Stimulated activated CD8-positive, alpha-beta memory T cell treated with anti-CD3 and anti-CD28 coated beads, Interleukin-7, amount 100 ng/mL, for 4 hours (primary cell): ENCODE measurements at places on chromosomes 2 and 18.

GRCh38 chr2:28869494-28870145, 489 bp downstream of the TRMT61B start:
- peak; percentile 13 for DNase-seq

DNA sequence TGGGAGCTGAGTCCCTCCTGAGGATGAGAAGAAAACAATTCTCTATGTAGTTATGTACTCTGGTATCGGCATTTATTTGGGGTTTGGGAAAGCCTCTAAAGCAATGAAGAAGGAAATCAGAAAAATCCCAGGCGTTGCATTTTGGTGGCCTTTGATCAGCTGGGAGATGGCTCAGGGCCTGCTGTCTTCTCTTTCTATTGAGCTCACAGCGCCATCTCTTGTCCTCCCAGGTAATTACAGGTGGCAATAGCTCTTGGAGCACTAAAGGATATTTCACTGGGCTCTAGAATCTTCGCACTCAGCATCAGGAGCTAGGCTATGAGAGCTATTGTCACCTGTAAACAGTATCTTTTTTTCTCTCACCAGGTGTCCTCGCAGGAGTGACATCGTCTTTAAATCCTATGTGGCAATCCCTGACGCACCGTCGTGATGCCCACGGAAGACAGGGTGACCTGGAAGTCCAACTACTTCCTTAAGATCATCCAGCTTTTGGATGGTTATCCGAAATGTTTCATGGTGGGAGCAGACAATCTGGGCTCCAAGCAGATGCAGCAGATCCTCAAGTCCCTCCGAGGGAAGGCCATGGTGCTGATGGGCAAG, 76.1 kb upstream of the PMAIP1 start:
- DNase-seq = no peak

DNA sequence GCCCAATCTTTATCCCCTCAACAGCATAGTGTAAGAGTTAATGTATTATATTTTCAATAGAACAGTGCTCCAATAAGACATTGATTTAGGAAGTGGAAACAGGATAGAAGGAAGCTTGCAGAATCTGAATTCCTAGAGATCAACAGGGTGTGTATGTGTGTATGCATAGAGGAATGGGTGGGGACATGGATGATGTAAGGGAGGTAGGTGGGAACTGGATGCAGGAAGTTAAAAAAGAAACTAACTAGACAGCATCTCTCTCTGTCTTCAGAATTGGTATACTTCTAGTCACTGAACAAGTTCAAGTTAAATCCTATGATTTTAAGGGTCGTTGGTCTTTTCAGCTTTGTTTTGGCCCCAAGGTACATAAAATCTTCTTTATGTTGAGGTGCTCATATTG, 196.6 kb downstream of the PMAIP1 start:
- no peak for DNase-seq

DNA sequence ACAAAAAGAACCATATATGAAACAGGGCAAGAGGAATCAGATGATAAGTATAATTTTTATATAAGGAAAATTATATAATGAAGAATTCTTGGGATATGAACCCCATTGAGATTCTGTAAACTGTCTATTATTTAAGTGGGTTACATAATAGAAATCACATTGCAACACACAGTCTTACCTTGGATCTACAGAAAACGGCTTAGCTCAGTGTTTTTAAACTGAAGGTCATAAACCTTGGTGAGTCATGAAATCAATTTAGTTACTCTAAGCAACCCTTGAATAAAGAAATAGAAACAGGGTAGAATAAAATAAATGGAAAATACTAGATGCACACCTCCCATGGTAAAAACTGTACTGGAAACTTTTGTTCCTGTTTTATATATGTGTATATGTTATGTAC, 50.7 kb downstream of the METTL8 start:
- DNase-seq = no peak

DNA sequence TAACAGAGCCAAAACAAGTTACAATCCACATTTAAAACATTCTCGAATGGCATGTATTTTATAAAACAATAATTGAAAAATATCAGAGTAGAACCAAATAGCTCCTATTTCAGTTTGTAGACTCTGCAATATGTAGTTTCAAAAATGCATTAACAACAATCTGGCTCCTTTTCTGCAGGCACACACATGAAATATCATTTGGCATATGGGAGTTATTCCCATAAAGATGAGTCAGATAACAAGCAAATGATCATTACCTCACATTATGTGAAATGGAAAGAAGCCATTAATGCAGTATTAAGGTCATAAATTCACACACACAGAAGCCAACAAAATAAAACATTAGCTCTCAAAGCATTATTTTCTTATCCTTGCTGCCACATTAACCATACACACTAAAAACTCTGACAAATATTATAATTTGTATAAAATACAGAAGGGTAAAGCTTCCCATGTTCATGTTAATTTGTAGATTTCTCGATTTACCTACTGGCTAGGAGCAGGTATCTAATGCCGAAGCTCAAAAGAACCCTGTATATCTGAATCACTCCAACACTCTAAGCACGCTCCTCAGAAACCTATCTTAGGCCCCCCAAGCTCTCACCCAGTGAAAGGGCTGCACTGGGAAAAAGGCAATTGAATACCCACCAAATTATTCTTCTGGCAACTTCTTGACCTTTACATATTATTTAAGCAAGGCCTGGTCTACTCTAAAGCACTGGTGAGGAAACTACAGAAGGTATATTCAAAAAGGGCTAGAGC, 13.8 kb downstream of the NBAS start:
- DNase-seq = no peak

DNA sequence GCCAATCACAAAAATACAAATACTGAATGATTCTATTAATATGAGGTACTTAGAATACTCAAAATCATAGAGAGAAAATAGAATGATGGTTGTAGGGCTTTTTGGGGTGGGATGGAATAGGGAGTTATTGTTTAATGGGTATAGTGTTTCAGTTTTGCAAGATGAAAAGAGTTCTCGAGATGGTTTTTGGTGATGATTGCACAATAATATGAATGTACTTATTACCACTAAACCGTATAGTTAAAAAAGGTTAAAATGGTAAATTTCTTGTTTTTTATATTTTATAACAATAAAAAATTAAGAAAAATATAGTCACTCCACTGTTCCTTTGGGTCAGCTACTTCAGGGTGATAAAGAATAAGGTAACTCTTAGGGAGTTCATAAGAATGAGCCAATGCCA, 560.1 kb downstream of the TDRD15 start:
- DNase-seq = no peak

- no peak for DNase-seq
These were observed 6.8 kb upstream of the SNED1 start for GRCh38 chr2:240991378-240992263.
